Right forelimb (tissue), 1 donor: ENCODE measurements at places on chromosomes 3 and 15.

GRCh38 chr15:40696228-40696627, 1.3 kb downstream of the RAD51 start:
- DNase-seq: no peak

- DNase-seq: no peak
Measured at GRCh38 chr3:94875149-94875548, 812.3 kb downstream of the NSUN3 start.

DNA sequence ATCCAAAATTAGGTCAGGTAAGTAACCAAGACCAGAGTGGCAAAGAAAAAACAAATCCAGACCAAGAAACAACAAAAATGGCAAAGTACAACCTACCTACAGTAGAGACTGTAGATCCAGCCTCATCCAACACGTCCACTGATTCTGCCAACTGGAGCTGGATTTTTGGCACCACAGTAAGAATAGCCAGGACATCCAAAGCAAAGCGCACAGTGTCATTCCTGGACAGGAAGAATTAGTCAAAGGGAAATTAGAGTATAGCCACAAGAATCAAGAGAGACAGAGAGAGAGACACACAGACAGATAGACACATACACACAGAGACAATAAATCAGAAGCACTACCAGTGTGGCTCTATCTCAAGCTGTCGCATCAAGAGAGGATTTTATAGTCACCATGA, 31.1 kb downstream of the RBM15B start:
- no peak for DNase-seq

DNA sequence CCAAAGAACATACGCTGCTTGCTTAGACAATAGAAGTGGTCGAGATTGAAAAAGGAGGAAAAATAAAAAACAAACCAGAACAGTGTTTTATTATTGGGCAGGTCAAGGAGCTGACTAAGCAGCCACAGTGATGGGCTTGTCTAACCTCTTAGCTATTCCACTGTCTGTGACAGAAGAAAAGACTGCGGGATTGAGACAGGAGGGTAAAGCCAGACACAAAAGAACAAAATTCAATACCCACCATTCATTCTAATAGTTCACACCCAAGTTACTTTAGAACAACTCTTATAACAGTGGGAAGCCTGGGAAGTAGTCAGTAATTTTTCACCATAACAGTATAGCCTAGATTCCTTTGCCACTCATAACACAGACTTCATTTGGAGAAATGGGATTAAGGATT, 435.4 kb downstream of the MFSD1 start:
- no peak for DNase-seq
